NCI-H2107 (cell line): ENCODE measurements at places on chromosomes 6 and 20.

DNA sequence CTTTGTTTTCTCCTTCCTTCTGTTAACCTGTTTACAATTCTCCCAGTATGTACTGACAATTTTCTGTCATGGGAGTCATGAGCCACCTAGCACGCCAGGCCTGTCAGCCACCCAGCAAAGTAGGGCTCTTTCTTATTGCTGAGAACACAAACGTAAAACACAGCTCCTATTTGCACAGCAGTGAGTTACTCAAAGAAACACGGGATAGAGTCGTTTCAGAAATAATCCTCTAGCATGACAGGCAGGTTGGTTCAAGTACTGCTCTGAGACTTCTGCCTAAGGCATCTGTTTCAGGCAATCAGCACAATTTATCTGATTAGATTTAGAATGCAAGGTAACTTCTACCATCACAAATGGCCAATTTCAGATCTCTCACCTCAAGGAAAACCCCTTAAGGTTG is 88.8 kb downstream of the CD24 start:
- no peak for DNase-seq

DNA sequence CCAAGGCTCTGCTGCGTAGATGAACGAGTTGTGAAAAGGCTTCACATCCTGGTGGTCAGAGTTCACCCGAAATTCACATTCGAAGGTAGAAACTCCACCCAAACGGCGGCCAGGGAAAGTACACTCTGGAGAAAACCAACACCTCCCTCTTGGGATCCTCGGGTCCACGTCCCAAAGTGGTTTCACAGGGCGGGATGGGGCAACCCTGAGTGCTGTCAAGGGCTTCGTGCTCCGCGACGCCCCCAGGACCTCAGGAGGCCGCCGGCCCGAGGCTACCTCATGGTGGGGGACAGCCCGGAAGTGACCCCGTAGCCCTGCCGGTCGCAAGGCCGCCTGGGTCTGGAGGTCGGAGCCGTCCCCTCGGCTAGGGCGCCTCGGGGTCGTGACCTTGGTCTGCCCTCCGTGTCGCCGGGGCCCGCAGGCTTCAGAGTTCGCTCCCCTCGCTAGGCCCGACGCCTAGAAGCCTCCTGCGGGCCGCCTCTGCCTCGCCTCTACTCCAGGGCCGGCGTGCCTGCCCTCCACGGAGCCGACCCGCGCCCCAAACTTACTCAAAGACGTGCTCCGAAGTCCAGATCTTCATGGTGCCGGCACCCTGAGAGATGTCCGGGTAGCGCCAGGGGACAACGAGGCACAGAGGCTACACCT is at the start of gene PRELID3B:
Gene PRELID3B, minus strand, starts transcription at position 636 of the 645 bp plus-strand sequence. Its CDS starts 56 bp downstream, at position 580.
- no peak for DNase-seq

DNA sequence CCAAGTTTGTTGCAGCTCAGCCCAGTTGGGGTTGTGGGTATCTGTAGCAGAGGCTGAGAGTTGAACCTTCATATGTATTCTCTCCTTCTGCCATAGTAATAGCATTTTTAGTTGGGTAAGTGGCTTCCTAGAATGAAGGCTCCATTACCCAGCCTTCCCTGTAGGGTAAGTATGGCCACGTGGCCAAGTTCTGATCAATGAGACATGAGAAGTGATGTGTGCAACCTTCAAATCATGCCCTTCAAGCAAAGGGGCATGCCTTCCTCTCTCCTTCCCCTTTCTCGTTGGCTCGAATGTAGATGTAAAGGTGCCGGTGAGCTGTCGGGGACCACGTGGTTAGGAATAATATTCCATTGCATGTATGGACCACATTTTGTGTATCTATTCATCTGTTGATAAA is 12.7 kb upstream of the TRAF3IP2 start:
- no peak for DNase-seq

DNA sequence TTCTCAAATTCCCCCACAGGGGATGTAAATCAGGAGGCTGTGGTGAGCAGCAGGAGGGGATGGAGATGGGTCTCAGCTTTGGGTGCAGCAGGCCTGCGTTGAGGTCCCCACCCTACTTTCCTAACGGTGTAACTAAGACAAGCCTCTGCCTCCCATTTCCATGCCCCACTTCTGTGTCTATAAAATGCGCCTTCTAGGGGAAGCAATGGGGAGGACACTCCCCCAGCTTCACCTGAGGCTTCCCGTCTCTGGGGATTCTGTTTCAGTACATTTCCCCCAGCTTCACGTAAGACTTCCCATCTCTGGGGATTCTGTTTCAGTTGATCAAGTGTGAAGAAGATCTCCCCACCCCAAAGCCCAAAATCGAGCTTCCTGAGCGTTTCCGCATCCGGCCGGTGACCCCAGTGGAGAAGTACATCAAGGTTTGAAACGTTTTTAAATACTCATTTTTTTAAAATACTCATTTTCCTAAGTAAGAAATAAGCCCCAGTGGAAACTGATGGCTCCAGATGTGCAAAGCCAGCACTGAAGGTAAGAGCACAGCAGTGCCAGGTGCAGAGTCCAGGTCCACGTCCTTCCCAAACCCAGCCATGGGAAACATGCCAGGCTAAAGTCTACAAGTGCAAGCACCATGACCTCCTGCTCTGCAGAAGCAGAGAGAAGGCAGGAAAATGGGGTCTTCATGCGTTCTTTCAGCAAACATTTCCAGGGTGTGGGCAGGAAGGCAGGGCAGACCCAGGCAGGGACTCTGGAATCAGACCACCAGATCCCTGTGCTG is 73.1 kb downstream of the ANKRD60 start:
- DNase-seq, result no peak

DNA sequence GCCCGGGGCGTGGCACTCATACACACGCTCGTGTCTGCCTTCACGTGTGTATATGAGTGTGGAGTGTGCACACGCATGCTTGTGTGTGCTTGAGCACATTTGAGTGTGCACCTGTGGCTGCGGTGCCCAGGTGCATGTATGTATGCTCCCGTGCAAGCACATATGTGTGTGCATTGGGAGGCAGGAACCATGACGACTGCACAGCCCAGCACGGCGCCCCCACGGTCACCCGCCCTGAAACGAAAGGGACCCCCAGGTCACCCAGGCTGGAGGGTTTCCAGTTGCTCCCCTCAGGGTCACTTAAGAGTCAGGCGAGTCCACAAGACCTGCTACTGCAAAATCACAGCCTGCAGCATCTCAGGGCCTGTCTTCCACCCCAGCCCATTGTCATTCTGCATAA is 94.7 kb downstream of the YTHDF1 start:
- no peak for DNase-seq

- DNase-seq, result no peak
These were observed 3.3 kb upstream of the TAGAP start for GRCh38 chr6:159047891-159048685.

GRCh38 chr6:21431526-21431925 is 162.0 kb upstream of the SOX4 start:
- no peak for DNase-seq

- no peak for DNase-seq
These were observed 3.5 kb upstream of the TFAP2A start for GRCh38 chr6:10418361-10418861.

- no peak for DNase-seq
These were observed 39.4 kb downstream of the SLC9A8 start for GRCh38 chr20:49851991-49852390.

DNA sequence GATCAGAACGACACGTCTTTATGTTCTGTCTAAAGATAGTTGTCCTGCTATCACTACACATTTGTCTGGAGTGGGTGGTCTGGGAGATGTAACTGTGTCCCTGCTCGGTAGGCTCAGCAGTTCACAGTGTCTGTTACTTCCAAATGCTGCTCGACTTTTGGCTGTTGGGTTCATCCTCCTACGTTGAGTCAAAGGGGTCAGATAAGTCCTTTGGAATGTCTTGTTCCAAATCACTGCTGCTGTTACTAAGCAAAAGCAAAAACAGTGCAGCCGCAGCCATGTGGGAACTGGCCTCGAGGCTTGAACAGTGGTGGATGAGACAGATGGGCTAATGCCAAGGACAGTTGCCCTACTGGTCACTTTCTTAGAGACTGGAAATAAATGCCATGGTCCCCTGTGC is 272.2 kb upstream of the MAP3K7 start:
- DNase-seq, result no peak
